OCI-LY7 (cell line): ENCODE measurements at places on chromosomes 13 and 19.

GRCh38 chr13:105991622-105992277, 543.7 kb downstream of the EFNB2 start:
- no peak for DNase-seq

DNA sequence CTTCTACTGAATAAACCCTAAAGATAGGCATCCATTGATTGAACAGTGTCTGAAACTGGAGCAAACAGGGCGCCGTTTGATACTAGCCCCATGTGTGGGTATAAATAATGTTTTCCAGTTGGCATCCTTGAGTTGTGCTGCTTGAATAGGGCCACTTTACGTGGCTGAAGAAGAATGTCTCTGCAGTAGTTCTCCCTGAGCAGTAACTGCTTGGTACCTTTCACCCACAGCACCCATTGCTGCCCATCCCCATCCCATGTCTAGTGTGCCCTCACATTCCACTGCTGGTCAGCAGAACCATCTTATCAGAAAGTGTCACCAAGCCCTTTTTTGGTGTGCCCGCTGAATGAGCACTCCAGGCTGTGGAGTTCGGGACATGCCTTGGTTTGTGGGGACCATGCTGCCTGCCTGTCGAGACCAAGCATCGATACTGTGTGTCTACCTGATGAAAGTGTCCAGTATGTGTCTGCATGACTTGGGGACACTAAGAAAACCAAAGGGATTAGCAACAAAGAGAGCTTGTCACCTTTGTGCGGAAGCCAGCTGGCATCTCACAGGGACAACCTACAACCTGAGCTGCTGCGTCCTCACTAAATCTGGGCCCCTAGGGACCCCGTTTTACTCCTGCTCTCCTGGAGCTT, 162.0 kb downstream of the TM9SF2 start:
- DNase-seq, result no peak

DNA sequence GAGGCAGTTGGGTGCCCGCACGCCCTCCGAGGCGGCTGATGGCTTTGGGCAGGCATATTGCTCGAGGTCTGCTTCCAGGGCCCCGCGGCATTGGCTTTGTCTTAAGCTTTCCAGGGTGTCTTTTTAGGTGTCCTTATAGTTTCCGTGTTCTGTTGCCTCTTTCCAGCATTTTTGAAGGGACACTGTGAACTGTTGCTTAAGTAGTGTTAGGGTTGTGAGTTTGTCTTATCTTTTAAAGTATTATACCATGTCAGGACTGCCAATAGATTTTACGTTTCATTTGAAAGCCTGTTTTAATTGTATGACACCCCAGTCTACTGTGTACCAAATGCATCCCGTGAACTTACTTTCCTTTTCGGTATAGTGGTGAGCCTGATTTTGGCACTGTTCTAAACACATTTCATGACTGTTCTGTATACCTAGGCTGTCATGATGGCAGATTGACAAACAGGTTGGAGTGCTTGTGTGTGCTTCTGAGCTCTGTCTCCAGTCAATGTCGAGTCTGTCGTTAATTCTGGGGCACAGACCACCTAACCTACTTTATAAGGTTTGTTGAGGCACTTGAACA, 656 bp downstream of the PCCA start:
- DNase-seq, result peak; percentile 16

DNA sequence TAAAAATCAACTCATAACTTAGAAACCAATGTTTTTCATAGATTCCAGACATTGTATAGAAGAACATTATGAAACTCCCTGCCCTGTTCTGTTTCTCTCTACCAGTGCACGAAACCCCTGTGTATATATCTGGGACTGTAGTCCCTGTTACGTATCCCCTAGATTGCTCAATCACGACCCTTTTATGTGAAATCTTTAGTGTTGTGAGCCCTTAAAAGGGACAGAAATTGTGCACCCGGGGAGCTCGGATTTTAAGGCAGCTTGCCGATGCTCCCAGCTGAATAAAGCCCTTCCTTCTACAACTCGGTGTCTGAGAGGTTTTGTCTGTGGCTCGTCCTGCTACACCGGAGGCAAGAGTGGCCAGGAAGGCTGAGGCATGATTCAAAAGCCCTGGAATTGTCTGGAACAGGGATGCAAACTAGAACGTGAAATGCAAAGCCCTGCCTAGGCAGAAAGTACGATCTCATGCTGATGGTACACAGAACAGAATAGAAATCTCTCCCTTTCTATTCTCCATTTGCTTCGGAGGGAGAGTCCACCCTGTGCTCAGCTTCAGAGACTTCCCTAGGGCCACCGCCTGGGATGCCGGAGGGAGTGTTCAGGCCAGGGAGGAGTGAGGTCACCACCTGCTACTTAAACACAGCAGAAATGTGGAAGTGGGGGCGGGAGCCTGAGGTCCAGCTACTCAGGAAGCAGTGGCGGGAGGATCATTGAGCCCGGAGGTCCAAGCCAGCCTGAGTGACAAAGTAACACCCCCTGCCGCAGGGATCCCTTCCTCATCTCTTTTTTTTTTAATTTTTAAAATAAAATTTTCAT, 758 bp upstream of the ZNF888 start:
- no peak for DNase-seq

DNA sequence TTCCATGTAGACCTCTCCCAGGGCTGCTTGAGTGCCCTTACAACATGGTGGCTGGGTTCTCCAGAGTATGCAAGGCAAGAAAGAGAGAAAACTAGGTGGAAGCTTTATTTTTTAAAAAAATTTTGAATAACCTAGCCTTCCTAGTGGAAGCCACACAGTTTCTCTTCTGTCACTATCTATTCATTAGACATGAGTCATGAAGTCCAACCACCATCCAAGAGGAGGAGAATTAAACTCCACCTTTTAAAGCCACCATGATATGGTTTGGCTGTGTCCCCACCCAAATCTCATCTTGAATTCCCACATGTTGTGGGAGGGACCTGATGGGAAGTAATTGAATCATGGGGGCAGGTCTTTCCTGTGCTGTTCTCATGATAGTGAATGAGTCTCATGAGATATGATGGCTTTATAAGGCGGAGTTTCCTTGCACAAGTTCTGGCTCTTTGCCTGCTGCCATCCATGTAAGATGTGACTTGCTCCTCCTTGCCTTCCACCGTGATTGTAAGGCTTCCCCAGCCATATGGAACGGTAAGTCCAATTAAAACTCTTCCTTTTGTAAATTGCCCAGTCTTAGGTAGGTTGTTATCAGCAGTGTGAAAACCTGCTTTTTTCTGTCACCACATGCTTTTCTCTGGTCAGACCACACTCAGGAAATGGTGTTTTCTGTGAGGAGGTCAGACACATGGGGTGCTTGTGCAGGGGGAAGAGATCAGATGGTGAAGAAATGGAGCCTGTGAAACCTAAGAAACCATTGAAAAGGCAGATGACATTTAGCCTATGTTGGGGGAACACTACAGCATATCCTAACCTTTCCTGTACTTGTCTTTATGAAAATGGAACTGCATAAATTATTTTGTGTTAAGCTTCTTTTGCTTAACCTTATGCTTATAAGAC, 57.7 kb downstream of the ANKRD10 start:
- DNase-seq, result no peak

- DNase-seq, result peak; percentile 72
Measured at GRCh38 chr19:28466107-28467045, 746.6 kb downstream of the UQCRFS1 start.

DNA sequence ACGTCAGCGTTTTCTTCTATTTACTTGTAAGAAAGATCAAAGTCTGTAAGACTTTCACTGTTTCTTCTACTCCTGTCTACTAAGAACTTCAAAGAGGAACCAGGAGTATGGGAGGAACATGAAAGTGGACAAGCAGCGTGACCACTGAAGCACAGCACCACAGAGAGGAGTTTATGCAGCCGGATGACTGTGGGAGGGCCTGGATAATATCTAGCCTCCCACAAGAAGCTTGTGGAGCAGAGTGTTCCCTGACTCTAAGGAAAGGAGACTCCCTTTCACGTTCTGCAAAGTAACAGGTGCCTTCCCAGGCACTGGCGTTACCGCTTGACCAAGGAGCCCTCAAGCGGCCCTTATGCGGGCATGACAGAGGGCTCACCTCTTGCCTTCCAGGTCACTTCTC, 83.6 kb upstream of the PDCD5 start:
- no peak for DNase-seq

- no peak for DNase-seq
Measured at GRCh38 chr19:54415901-54416673, 823 bp downstream of the TTYH1 start.

GRCh38 chr19:33234736-33235135, 9.1 kb upstream of the SLC7A10 start:
- DNase-seq, result no peak

GRCh38 chr13:111907341-111907880, 159.5 kb upstream of the SOX1 start:
- no peak for DNase-seq

- no peak for DNase-seq
Measured at GRCh38 chr13:110334841-110335490, 27.9 kb downstream of the COL4A2 start.

- DNase-seq, result peak; percentile 56
Measured at GRCh38 chr13:40390401-40390916, 276.0 kb downstream of the FOXO1 start.

GRCh38 chr13:97938706-97939475, 14.6 kb upstream of the IPO5 start:
- DNase-seq, result no peak

DNA sequence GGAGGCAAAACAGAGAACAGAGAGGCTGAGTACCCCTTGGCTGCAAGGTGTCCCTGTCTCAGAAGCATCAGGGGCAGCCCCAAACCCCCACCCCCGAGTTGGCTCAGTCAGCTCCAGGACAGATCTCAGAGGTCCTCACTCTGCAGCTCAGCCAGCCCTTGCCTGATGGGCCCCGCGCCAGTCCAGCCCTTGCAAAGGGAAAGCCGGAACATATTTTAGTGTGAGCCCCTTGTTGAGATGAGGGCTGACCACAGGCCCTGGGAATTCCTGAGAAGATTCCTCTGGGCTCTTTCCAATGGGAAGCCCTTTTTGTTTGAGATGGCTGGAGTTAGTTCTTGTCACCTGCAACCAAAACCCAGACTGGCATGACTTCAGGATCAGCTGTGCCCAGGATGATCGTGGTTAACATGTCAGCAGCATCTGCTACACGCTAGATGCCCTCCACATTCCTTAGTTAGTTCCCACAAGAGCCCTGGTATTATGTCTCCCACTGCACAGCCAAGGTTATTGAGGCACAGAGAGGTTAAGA, 33.9 kb upstream of the CCNE1 start:
- no peak for DNase-seq

DNA sequence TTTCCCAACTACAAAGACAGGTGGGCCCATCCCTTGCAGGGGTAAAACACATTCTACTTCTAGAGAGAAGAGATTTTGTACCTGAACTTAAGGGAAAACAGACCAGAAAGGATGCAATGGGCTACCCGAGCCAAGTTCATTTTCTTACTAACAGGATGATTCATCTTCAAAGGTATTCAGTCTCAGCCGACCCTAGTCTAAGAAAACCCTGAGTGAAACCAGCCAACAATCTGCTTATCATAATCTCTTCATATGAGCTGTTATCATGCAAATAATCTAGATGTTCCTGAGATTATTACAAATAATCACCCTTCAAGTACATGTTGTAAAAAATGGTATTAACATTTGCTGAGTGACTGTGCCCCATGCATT, 15.6 kb downstream of the PABPC3 start:
- no peak for DNase-seq

DNA sequence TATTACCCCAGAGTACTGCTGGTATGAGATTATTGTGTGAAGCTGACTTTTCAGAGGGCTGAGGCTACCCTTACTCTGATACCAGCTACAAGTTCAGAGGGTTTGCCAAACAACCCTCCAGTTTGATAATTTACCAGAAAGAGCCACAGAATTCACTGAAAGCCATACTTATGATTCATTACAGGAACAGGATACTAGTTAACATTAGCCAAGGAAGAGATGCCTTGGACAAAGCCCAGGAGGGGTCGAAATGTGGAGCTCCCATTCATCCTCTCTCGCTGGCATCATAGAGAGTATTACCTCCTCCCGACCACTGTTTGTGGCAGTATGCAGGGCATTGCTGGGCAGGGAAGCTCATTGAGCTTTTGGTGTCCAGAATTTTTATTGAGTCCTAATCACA, 364.3 kb downstream of the KCNRG start:
- DNase-seq, result no peak

DNA sequence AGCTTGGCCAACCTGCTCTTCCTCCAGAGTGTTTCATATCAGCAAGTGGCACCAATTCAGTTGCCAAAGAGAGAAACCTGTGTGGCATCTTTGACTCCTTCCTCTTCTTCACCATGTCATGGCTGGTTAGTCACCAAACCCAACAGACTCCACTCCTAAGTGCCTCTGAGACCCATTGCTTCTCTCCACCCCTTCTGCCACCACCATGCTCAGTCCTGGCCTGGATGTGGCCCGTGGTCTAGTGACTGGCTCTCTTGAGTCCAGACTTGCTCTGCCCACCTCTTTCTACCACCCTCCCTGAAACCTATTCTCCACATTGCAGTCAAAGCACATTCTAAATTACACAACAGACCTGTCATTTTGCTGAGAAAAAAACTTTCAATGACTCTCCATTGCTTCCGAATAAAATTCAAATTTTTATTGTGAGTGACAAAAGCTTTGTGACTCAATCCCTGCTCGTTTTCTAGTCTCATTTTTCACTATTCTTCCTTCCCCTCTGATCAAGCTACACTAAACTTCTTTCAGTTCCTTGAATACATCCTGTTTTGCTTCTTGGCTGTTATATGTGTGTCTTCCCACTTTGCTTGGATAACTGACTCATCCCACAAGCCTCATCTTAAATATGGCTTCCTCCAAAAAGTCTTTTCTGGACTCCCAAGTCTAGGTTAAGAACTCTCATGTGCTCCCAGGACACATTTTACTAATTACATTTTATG, 12.0 kb upstream of the TNFSF11 start:
- DNase-seq, result no peak

- DNase-seq, result no peak
Measured at GRCh38 chr13:44299152-44299943, 74.3 kb upstream of the SERP2 start.

DNA sequence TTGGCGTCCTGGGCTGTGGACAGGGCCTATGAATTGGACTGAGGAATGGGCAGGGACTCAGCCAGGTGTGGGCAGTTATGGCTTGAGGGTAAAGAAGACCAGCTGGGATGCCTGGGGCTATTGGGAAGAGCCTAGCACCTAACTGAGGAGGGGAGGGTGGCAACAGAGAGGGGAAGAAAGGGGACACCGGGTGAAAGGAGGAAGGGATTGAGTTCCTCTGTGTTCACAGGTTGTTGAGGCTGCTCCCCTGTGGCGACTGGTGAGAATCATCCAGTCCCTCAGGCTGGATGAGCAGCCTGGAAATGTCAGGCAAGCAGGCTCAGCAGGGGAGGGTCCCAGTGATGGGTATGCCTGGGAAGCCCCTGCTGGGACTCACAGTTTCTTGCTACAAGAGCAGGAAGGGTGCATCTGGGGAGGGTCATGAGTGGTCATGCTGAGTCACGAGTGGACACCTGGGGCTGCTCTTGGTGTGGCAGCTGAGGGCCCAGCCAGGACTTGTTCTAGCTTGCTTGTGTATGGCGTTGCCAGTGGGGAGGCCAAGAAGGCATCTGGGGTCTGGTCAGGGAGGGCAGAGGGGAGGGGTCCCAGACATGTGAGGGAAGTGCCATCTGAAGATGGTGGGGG, 1.4 kb downstream of the ZNF324 start:
- DNase-seq, result no peak

DNA sequence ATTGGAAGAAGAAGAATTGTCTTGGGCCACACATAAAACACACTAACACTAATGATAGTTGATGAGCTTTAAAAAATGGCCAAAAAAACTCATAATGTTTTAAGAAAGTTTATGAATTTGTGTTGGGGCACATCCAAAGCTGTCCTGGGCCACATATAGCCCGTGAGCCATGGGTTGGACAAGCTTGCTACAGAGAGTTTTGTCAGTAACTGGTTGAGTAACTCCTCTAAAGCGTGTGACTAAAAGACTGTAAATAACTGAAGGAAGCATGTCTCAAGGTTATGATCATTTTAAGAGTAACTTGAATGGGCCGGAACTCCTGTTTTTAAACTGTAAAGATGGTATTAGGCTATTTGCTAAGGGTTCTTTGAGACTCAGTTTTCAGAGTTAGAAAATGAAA, 118.0 kb downstream of the KL start:
- no peak for DNase-seq
